ENCODE measurements at places on chromosomes 4 and X.
A peak's percentile ranks its signal among the peaks of the same experiment; 100 is the strongest.

GRCh38 chr4:8617486-8618040 is 25.0 kb downstream of the CPZ start:
- no peak for DNase-seq

DNA sequence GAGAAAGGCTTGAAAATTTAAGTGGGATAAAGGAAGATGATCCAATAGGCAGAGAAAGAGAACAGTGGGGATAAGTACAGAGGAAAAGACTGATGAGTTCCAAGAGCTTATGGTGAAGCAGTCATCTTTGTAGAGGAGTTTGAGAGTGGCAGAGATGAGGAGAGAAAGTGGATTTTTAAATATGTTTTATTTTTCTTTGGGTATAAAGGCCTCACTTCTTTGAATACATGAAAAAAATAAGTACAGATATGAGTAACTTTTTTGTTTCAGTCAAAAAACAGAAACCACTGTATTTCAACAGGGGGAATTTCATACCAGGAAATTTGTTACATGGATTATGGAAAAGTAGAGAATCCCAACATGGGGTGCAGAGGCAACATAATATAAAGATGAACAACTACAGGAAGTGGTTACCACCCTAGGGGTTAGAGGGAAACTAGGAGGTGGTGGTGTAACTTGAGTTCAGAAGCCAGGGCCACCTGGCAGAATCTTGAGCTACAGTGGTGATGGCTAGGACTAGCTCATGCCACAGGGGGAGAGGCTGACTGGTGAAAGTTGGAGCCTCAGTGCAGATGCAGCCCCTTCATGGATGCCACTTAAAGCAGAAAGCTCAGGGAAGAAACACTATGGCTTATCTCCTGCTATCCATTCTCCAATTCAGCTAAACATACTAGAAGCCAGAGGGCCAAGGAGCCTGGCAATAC is 3.4 kb upstream of the CYBB start:
- DNase-seq: no peak

DNA sequence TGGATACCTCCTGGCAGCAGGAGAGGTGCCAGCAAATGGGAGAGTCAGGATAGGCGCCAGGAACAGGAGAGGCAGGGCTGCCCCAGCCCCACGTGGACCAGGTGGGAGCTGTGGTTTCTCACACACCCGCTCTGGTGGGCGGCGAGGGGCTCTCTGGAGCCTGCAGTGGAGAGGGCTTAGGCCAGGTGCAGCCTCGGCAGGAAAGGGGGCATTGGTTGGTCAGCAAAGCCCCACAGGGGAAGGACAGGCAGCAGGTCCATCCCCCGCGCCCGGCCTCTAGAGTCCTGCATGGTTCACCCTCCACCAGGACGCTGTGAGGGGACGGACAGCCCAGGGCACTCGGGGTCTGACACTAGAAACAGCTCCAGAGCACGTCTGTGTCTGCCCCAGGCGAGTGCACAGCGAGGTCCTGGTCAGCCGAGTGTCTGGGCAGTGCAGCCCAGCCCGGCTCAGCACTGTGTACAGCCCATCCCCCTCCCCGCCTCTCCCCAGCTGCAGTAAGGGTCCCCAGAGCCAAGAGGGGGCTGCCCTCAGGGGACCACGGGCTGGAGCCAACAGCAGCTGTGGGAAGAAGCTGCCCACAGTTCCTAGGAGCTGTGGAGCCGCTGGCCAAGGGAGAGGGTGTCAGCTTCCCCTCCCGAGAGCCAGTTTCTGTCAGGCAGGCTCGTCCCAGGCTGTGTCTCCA is 8.2 kb downstream of the ATP5ME start:
- no peak for DNase-seq

- peak; percentile 16 for DNase-seq
Observed at GRCh38 chrX:39855748-39856129, 242.0 kb downstream of the BCOR start.

DNA sequence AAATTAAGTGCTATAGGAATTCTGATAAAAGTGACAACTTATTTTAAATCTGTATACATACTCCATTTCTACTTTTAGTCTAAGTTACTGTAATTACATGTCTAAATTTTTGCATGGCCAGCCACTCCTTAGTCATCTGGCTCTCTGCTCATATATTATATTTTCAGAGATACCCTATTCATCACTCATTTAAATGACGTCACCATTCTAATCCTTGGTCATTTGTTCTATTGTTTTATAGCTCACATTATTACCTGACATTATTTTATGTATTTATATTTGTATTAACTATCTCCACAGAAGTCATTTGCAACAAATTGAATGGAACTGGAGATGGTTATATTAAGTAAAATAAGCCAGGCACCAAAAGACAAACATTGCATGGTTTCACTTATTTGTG is 179.6 kb upstream of the CXorf51A start:
- no peak for DNase-seq

GRCh38 chr4:36327400-36327799 is 46.0 kb downstream of the DTHD1 start:
- no peak for DNase-seq

- peak; percentile 65 for DNase-seq
Observed at GRCh38 chrX:70172221-70172620, 5.1 kb upstream of the DGAT2L6 start.

GRCh38 chr4:850323-850945 is 24.5 kb upstream of the CPLX1 start:
- DNase-seq: no peak

Measured in cardiac fibroblast (primary cell).